ENCODE measurements at places on chromosomes 2 and 18.

GRCh38 chr18:6086731-6087130, 191.4 kb upstream of the TMEM200C start:
- DNase-seq = no peak

GRCh38 chr2:25377822-25378421, 36.2 kb upstream of the DNMT3A start:
- DNase-seq = no peak

- no peak for DNase-seq
These were observed 91.6 kb downstream of the ZNF407 start for GRCh38 chr18:74689251-74689650.

DNA sequence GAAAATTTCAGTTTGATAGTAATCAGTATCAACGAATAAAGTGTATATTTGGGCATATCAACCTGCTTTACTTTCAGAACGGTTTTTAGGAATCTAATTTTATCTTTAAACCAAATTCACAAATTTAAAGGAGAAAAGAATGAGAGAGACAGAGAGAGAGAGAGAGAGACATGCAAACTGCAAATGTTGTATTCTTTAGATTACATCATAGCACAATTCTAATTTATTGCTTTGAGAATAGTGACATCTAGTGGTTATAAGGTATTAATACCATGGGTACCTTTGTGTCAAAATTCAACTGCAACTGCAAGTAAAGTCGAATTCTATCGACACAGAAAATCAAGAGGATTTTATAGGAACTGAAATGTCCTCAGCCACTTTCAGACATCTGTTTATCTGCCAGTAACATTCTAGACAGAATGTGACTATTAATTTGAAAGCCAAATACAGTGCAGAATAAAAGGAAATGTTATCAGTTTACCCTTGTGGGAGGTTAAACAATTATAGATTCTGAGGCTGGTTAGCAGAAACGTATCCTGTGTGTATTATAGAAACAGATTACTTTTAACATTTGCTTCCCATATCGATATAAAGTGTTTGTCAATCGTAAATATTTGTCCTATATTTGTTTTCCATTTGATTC, 529.8 kb upstream of the VRK2 start:
- no peak for DNase-seq

DNA sequence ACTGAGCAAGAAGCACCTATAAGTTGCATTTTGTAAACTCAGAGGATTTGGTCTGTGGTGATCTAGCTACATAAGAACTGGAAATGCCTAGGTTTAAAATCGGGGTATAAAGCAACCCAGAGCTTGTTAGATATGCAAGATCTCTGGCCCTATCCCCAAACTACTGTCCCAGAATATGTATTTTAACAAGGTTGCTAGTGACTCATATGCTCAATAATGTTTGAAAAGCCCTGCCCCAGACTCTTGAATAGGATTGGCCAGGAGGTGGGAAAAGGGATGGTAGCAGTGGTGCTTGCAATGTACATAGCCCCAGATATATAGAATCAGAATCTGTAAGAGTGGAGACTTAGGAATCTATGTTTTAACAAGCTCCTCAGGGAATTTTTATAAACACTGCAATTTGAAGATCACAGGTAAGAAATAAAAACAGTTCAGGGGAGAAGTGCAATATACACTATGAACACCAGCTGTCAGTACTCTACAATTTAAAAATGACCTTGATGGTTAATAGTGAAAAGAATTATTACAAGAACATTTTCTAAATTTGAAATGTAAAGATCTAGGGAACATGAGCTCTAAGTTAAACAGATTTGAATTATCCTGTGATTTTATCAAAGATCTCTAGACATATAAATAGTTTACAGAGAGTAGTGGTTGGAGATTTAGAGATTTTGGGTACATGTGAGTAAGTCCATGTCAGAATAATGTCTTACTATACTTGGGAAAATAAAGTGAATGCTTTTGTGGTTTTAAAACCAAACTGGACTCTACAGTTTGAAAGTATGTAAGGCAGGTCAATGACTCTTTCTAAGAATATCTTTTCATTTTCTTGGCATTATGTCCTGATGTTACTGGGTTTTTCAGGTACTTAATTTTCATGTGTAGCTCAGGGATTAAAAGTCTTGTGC, 7.7 kb upstream of the MMADHC start:
- DNase-seq = no peak

DNA sequence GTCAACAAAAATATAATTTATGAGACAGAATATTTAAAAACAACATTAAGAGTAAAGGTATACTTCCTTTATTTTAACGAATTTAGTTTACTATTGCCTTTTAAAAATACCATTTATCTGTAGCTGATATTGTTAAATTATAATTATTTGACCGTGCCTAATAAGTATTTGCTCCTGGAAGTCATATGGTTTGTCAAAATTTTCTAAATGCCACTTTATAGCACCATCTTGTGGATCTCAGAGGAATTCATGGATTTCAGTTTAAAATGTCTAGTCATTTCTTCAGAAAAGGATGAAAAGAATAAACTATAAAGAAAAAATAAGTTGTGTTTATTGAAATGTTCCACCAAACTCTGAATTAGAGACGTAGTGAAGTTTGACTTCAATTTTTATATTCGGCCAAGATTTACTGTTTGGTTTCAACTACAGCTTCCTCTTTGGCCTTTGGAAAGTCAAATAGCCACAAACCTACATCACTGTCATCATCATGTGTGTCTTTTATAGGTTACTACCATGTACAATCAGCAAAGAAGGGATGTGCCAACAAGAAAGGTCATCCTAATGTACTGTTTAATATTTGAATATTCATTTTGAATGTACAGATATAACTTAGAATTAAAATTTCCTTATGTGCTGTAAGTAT, 10.3 kb upstream of the FTCDNL1 start:
- DNase-seq = no peak

DNA sequence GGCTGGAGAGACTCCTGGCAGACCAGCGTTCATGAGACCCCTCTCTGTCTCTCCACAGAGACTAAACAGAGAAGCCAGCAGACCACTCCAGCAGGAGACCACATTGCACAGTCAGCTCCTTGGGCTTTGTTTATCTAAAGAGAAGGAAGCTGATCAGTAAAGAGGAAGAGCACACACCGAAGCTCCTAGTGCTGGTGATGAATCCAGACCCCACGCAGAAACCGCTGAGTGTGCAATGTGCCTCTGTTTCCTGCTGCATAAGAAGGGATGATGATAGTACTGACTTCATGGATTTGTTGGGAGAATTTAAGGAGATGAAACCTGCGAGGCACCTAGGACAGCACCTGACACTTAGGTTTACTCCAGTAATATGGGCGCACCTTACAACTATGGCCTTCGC, 544.1 kb upstream of the ID2 start:
- DNase-seq = no peak

- DNase-seq = no peak
These were observed 33.7 kb downstream of the GFPT1 start for GRCh38 chr2:69353360-69353759.

DNA sequence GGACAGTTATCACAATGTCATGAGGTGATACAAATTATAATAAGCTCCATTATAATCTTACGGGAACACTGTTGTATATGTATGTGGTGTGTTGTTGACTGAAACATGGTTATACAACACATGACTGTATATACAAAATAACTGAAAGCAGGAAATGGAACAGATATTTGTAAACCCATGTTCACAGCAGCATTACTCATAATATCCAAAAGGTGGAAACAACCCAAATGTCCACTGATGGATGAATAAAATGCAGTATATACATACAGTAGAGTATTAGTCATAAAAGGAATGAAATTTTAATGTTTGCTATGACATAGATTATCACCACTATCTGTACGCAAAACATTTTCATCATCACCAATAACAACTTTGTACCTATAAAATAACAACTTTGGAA, 107.3 kb downstream of the USP34 start:
- no peak for DNase-seq

DNA sequence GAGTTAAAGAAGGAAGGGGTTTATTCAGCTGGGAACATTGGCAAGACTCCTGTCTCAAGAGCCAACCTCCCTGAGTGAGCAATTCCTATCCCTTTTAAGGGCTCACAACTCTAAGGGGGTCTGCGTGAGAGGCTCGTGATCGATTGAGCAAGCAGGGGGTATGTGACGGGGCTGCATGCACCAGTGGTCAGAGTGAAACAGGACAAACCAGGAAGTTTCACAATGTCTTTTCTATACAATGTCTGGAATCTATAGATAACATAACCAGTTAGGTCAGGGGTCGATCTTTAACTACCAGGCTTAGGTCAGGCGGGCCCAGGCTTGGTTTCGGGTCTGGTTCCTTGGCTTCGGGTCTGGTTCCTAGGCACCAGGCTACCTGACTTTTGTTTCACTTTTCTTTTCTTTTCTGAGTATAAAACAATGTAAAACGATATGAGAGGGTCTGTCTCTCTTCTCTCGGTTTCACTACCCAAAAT, 30.1 kb upstream of the LIPG start:
- DNase-seq = no peak

DNA sequence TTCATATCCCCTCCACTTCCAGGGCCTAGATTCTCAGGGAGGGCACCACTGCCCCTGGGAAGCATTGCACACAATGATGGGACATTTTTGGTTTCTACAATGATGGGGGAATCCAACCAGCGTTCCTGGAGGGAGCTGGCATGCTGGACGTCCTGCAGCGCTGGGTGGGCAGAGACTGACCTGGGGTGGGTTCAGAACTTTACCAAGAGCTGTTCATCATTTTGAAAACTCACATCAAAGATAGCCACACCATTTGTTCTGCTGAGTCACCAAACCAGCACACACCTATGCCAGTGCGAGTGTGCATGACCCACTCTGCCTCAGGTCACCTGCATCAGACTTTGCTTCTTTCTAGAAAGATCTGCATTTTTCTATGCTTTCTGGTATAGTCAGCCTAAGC, 14.1 kb upstream of the ARMC9 start:
- DNase-seq = no peak

DNA sequence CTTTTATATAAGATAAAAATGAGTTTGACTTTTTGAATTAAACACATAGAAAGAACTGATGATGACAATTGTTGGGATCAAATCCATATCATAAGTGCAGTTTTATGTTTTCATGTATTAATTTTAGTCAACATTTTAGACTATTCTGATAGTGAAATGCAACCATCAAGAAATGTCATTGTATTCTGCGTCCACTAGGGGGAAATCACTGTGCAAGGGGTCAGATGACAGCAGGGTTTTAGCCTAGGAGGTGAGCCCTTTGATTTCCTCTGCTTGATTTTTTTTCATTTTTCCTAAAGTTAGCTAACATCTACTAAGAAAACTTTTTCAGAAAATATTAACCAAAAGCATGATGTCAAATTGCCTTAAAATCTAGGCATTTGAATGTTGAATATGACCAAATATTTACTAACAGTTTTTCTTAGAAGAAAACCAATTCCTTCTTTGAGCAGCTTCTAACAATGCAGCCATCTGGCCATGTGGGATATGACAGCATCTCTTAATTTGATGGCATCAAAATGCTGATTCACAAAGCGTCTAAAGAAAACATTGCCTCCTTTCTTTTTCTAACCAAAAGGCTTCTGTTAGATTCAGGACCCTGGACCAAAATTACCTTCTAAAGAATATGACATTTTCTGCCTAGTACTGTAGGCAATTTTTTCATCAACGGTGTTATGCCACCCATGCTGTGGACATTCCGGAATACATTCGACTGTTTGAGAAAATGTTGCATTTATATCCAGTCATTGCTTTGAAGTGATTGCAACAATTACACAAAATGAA, 141.5 kb downstream of the SPHKAP start:
- DNase-seq = no peak

- DNase-seq = no peak
These were observed 278.0 kb upstream of the ID2 start for GRCh38 chr2:8403876-8404275.

DNA sequence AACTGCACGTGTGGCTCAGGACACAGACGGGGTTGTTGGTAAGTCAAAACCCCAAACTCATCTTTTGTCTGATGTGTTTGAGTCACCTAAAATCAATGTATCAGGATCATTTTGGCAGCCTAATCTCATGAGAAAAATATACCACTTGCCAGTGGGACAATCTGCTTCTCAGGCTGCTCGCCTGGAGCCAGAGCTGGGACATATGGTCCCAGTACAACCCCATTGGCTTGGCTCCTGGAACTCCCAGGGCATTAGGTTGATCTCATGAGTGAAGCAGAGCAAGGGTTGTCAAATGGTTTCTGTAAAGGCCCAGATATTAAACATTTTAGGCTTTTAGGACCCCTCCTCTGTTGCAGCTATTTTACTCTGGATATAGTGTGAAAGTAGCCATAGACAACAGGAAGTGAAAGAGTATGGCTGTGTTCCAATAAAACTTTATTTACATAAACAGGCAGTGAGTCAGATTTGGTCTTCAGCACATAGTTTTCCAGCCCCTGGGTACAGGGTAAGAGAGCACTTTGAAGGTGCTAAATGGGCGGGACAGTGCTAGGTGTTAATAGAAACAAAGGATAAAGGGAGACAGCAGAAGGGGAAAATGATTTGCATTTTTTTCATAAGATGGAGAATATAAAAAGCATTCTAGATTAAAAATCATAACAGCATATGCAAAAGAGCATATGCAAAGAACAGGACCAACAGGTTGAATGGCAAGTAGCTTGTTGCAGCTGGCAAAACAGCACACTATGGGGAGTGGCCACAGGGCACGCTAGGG, 290.8 kb downstream of the KCNS3 start:
- no peak for DNase-seq

DNA sequence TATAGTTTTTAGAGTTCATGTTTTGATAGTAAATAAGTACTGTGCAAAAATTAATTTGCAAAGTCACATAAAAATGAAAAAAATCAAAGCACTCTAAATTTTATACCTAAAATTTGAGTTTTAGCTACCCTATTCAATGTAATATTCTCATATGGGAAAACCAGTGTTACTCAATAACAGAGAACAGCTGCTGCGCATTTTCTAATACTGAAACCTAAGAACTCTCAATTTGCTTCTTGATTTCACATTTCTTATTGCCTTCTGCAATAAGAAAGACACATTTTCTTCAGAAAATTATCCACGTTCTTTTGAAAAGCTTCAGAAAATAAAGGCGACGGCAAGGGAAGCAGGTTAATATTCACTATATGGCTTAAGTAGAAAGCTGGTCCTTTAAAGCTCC, 199.1 kb upstream of the CCDC150 start:
- DNase-seq = no peak

Measured in stimulated activated CD4-positive, alpha-beta T cell treated with anti-CD3 and anti-CD28 coated beads, Interleukin-1b, Interleukin-23, amount 100 ng/mL, for 4 hours (primary cell).